Fibroblast of skin of right biceps (primary cell): ENCODE measurements at places on chromosomes 1 and 21.

DNA sequence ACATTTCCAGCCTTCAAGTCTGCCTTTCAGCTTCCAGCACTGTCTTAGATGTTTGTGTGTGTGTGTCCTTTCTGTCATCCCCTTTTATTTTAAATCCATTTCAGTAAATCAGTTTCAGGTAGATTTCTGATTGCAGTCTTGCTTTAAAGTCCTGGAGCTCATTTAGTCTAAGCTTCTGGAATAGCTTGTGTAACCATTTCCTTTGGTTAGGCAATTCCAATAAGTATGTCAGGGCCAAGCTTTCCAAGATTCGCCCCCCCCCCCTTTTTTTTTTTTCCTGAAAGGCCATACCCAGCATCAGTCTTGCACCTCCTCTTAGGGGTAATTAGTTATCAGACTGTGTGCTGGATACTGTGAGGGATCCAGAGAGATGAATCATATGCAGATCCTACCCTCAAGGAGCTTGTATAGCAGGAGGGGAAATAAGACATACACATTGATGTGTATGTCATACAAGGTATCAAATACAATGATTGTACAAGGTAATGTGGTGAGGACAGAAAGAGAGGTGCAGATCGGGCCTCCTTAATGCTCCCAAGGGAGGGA is 41.3 kb downstream of the NFYC start:
- peak; percentile 24 for DNase-seq

- DNase-seq: no peak
Measured at GRCh38 chr1:93028542-93028941, 50.5 kb upstream of the MTF2 start.

DNA sequence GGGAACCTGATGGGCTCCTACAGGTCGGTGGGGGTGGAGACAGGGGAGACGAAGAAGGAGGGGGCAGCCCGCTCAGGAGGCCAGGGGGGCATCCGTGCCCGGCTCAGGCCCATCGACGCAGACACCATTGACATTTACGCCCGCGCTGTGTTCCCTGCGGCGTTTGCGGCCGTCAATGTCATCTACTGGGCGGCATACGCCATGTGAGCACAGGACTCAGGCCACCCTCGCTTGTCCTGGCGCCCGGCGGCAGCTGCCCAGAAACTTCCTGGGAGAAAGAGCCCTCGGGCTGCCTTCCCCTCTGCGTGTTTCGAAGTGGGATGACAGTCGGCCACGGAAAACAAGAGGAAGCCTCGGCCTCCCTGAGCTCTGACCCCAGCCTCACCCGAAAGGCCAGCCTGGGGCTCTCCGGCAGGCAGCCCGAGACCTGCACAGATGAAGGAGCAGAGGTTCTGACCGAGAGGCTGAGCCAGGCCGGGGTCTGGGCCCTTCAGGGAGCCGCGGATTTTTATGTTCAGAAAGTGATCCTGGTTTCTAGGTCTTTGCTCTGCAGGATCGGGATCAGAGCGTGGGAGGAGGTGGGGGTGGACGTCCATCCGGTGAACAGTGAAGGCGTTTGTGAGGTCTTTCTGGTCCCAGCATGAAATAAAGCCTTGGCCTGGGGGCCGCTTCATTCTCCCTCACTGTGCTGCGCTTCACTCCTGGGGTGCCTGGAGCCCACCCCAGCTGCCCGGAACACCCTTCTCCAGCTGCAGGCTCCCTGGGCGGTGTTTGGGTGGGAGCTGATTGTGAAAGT is 11.1 kb downstream of the GABRD start:
- no peak for DNase-seq

DNA sequence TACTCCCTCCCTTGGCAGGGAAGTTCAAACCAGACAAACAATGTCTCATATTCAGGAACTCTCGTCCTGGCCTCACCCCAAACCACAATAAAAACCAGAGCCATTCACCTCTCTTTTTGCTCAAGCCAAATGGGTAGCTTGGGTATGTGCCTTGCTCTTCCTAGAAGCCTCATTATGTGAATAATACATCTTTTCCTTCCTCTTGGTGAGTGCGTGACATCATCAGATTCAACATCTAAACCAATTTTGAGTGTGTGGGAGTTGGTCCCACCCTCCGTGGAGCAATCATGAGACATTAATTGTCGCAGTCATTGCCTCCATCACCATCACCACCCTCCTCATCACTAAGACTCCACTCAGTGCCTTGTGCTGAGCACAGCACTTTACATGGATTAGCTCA is 482.9 kb downstream of the PTPRU start:
- DNase-seq: peak; percentile 65

- DNase-seq: no peak
Measured at GRCh38 chr21:25964015-25964414, 206.6 kb downstream of the APP start.

DNA sequence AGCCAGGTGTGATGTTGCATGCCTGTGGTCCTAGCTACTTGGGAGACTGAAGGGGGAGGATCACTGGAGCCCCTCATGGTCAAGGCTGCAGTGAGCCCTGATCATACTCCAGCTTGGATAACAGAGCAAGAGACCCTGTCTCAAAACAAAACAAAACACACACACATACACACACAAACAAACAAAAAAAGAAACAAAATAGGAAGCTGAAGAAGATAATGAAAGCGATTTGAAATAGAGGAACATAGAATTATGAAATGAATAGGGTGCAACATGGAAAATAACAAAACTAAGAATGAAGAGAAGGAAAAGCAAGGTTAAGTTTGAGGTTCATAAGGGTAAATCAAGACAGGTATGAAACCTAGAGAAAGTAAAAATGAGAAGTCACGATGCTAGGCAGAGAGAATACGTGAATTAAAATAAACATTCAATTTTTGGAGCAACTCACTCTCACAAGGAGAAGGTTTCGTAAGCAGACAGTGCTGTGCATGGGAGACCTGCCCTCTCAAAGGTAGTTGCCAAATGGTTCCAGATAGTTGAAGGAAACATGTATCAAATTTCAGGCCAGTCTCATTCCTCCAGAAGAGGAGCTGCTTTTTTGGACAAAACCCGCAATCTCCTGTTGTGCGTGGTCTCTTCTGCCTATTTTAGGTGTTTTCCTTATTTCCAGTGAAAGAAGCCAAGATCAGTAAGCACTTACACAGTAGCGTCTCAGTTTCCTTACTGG is 3.3 kb downstream of the CD46 start:
- DNase-seq: no peak

DNA sequence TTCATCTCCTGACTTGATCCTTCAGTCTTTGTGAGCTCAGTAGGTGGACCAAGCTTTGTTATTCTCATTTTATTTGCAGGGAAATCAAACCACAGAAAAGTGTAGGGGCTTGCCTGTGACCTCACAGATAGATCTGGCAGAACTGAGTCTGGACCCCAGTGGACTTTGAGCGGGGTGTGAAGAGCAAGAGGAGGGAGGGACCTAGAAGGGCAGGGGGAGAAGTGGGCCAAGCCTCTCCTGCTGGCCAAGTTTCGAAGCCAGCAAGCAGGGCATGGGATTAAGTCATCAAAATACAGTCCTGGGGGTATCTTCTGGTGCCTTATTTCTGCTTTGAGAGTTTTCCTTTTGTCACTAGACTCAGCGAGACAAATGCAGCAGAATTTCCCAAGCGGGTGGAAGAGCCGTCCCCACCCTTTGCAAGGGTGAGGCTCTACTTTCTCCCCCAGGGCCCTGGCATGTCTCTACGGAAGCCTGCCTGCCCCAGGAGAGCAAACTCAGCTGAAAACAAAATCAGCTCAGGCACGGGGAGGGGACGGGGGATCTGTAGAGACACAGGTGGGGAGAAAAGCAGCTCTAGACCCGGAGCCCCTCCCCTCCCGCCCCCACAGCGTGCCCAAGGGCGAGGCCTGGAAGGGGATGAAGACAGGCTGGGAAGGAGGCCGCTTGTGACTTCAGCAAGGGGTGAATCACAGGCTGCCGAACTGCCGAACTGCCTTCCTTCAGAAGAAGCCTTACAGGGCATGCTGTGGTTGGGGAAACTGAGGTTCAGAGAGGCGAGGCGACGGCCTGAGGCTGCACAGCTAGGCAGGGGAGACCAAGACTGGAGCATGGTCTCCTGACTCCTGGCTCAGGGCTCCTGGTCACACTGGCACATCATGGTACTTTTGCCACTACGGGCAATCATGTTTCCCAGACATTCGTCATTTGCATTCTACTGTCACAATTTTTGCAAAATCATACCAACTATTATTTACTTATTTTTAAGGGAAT is 19.2 kb downstream of the PKP1 start:
- DNase-seq: no peak

GRCh38 chr1:41482001-41482765 is 2.3 kb downstream of the EDN2 start:
- no peak for DNase-seq

- DNase-seq: peak; percentile 20
Measured at GRCh38 chr1:111989531-111990025, at the start of gene KCND3. TSS of gene KCND3 (minus strand) at chr1:111989668.
